ENCODE measurements at places on chromosomes 4 and X.

DNA sequence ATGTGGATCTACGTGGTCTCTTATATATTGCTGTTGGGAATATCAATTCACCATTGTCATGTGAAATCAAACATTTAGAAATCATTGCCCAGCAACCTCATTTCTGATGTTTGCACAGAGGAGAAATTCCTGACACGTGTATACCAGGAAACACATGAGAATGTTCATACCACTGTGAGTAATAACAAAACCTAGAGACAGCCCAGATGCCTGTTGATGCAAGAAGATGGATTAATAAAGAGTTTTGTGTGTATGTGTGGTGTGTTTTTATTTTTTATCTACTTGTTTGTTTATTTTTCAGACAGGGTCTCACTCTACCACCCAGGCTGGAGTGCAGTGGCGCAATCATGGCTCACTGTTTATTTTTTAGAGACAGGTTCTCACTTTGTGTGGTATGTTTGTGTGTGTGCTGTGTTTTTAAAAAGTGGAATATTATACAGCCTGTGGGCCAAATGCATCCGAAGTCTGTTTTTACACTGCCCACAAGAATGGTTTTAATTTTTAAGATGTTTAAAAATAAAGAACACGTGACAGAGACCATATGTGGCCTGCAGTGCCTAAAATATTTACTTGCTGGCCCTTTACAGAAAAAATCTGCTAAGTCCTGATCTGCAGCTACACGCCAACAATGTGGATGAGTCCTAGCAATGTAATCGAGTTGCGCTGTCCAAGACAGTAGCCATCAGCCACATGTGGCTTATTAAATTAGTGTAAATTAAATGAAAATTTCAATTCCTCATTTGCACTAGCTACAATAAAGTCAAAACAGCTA lies 39.2 kb downstream of the TXLNG start:
- DNase-seq, result no peak

GRCh38 chrX:110397904-110398303 lies 39.3 kb downstream of the RTL9 start:
- DNase-seq, result no peak

DNA sequence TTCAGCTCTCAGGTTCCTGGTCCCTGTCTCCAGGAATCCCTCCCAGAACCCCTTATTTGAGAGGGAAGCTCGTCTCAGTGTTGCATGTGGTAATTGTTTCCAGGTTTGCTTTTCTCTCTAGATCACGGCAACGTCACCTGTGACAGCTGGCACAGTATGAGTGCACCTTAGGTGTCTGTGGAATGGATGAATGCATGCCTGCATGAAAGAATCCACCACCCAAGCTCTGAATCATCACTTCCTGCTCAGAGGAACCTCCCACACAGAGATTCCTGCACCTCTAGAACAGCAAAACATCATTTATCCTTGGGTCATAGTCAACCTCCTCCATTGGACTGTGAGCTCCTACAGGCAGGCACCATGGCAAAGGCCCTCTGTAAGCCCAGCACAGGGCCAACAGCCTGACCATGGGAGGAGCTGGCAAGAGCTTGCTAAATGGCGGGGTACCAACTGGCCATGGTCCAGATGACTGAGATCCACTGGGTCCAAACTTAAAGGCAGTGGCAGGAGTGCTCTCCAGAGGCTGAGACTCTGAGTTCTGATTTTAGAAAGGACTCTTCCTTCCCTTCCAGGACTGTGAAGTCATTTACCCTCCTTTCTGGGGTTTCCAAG lies 116.2 kb downstream of the SLC2A9 start:
- DNase-seq, result no peak

GRCh38 chr4:41374490-41374889 lies 117.8 kb downstream of the UCHL1 start:
- no peak for DNase-seq

GRCh38 chr4:173883821-173884220 lies 353.8 kb upstream of the HAND2 start:
- DNase-seq, result no peak

- DNase-seq, result no peak
These were observed 6.2 kb downstream of the CCKAR start for GRCh38 chr4:26484032-26484515.

- DNase-seq, result no peak
These were observed 4.4 kb downstream of the SCFD2 start for GRCh38 chr4:53361451-53361850.

DNA sequence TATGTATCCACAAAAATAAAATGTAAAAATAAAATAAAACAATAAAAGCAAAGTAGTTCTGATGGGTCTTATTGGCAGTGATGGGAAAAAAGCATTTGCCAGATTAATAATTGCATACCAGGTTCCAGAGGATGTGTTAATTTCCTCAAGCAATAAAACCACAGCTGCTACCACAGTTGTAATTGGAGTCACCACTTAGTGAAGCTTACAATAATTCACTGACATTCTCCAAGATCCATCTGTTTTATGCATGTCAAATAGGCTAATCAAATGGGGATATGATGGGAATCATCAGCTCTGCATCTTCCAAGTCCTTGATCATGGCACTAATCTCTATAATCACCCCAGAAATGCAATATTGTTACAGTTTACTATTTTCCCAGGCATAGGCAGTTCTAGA lies 123.5 kb upstream of the EMCN start:
- no peak for DNase-seq
